ENCODE measurements at places on chromosomes 3 and 15.

DNA sequence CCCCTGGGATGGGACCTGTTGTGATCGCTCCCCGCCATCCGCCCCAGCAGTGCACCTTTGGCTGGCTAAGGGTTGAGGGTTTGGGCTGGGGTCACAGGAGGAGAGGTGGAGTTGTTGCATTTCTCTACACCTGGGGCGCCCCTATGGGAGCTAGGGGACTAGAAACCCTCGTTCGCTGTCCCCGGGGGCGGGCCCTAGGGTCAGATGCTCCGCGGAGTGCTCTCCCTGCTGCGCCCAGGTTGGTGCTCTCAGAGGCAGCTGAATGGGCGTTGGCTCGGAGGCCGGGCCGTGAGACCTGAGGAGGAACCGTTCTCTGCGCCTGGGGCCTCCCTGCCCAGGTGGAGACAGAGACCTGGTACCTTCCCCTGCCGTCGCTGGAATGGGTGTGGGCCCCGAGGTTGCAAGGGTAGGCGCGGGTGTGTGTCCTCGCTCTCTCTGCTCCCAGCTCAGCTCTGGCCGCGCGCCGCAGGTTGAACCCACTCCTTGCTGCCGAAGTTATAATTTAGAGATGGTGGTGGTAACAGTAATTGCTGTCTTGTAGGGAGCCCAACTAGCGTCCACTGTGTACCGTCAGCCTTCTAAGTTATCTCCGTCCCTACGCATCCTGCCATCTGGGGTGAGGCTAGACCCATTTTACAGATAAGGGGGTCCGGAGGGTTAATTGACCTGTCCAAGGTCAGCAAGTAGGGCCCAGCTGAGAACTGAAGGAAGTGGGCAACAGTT, 965 bp downstream of the FLNB start:
- peak; percentile 51 for DNase-seq

- peak; percentile 92 for DNase-seq
These were observed 103.9 kb downstream of the TMEM266 start for GRCh38 chr15:76163457-76164295.

GRCh38 chr3:52311576-52312119, 4.5 kb upstream of the DNAH1 start:
- no peak for DNase-seq

DNA sequence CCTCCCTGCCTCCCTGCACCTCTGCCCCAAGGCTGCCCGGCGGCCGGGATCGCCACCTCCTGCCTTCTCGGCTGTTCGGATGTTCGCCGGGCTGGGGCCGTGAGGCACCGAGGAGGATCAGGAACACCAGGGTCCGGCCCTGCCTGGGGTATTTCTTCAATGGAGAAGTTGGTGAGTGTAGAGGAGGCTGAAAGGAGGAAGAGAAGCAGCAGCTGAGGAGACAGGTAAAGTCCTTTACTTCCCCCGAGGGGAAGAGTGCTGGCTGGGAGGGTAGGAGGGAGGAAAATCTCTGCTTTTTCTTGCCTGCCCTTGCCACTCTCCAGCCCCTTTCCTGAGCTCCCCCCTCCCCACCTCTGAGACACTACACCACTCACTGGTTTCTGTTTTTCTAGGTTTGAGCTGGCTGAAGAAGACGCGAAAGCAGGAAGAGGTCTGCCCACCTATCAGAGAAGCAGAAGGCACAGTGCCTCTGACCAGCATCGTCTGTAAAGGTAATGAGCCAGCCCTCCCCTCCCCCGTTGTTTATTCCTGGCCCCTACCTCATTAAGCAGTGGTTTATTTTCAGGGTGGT, 519 bp downstream of the ASB7 start:
- peak; percentile 64 for DNase-seq

DNA sequence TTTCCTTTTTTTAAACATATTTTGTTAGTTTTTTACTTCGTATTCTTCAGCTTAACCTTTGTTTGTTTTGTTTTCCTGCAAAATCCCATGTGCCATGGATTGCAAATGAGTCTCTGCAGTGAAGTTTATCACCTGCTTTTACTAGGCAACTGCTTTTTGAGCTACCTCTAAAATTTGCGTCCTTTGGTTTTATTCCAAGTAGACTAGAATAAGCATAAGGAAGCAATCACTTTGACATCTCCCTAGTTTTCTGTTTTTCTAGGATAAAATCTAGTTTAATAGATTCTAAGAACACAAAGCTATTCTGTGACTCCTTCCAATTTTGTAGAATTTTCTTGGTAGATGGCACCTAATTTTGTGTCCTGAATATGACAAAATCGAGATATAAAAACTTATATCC, 1059.2 kb downstream of the OTOL1 start:
- no peak for DNase-seq

GRCh38 chr15:91515188-91515754, 338.2 kb upstream of the SLCO3A1 start:
- peak; percentile 94 for DNase-seq

Data from GM23248 (cell line).